ENCODE measurements at places on chromosomes 2 and 18. TPM values are rescaled to one million over a fixed set of nuclear protein-coding genes. Genes with fewer than 3 reads are reported as not detected.
A peak's percentile ranks its signal among the peaks of the same experiment; 100 is the strongest.

DNA sequence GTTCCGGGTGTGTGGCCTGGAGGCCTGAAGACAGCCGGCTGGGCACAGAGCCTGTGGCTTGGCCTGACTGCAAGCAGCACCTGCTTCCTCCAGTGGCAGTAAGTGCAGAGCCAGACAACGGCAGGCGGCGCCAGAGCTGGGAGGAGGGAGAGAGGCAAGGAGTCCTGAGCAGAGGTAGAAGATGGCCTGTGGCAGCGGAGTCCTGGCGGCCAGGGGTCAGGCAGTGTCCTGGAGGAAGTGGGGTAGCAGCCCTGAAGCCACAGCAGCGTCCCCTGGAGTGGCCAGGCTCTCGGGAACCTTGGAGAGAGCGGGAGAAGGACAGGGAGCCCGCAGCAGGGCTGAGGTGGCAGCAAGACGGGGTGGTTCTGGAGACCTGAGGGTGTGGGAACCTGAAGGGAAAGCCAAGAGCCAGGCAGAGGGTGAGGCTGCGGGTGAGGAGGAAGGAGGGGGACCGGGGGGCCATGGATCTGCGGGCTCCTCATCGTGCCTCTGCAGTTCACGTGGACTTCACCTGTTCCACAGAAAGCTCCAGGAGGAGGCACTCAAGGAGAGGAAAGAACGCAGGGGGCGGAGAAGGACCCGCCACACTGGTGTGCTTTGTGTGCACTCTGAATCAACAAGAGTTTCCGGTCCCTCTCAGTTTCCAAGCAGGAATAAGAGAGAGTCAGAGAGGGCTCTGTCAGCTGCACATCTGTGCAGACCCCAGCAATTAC, 85.9 kb downstream of the USP40 start:
- no peak for DNase-seq

NCOA1 gene
- 9.5 TPM for polyA plus RNA-seq

DTNA gene
- polyA plus RNA-seq, result 80.2 TPM

CDCA7 gene
- 0.33 TPM for polyA plus RNA-seq

NEURL3 gene
- 0.06 TPM for polyA plus RNA-seq

DNA sequence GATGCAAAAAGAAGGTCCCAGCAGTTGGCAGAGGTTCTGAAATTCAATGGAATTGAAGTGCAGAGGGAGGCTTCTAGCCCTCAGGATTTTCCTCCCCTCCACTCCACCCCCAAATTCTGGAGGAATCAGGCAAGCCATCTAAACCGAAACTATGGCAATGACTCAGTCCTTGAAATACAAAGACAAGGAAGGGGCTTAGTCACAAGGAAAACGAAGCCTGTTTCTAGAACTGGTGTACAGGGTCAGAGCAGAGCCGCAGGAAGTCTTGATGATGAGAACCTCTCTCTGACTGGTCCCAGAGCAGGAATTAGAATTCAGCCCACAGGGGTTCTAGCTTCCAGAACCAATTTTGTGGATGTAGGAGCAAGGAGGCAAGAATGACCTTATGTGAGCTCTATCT, 111.7 kb upstream of the SCN1A start:
- no peak for DNase-seq

DNA sequence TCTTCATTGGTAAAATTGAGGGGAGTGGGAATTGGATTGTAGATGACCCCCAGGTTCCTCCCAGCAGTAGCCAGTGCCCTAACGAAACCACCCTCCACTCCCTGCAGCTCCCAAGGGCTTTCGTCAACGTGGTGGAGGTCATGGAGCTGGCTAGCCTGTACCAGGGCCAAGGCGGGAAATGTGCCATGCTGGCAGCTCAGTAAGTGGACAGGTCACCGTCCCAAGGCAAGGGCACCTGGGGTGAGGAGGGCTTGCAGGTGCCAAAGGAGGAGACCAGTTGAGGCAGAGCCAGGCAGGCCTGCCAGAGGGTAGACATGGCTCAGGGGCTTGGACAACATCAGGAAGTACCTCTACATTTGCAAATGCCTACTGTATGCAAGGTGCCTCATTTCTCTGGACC, 122.6 kb upstream of the PPP1CB start:
- DNase-seq, result peak; percentile 60

MAPRE2 gene
- polyA plus RNA-seq, result 71.1 TPM

MLPH gene
- 60.0 TPM for polyA plus RNA-seq

DNA sequence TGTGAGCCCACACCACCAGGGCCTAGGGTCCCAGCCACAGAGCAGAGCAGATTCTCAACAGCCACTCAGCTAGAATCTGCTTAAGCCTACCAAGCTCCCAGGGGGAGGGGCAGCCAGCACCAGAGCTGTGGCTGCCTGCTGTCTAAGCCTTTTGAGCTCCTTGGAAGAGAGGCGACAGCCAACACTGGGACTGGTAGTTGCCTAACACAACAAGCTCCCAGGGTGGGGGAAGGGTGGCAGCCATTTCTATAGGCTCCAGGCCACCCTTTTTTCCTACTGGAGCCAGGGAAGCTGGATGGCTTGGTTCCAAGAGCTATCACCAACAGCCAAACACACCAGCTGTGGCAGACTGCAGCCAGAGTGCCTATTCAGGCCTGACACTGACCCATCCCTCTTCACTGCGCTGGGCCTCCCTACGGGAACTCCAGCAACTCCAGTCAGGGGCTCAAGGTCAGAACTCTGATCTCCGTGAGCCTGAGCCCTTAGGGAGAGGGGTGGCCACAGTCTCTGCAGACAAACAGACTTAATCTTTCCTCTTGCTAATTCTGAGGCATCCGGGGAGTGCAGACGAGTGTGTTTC, 1824.3 kb upstream of the CELF4 start:
- no peak for DNase-seq

DNA sequence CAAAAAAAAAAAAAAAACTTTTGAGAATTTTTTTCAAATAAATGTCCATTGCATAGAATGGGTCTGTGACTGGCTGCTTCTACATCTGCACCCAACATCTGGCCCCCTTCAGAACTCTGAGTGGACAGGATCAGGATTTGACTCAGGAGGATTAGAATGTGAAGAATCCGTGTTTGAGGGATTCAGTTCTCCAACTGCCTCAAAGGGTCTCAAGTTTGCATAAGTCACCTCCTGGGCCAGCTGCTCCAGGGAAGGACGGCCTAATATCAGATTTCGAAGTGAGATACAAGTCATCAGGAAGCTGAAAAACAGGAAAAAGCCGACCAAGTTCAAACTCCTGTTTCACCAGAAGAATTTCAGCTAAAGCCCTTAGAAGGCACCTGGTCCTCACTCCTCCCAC, 10.9 kb downstream of the MAT2A start:
- no peak for DNase-seq

GRCh38 chr2:194086129-194086528, 1570.9 kb upstream of the SLC39A10 start:
- DNase-seq, result no peak

GRCh38 chr2:175167076-175167791, 769 bp downstream of the ATF2 start:
- peak; percentile 25 for DNase-seq

DNA sequence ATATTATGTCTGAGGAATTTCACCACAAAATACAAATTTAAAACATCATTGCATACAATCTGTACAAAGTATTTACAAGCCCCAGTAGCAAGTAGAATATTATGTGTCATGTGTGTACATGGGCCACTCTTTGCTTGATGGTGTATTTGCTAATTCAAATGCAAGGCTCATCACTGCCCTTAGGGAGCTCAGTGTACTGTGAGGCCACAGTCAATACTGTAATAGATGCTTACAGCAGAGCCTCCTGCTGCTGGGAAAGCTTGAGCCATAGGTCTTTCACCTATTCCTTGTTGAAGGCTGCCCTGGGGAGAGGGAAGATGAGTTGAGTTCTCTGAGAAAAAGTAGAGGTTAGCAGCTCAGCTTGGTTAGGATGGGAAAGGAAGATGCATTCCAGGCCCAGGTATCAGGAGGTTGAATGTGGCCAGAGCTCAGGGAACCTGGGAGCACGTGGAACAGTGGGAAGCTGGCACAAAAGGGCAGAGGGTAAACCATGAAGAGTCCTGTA, 189.6 kb downstream of the LRP1B start:
- no peak for DNase-seq

GRCh38 chr18:59820663-59821062, 79.1 kb upstream of the PMAIP1 start:
- no peak for DNase-seq
